Activated CD4-positive, alpha-beta T cell treated with anti-CD3 and anti-CD28 coated beads, Interleukin-2, amount 50 U/mL, for 16 hours (primary cell): ENCODE measurements at places on chromosomes 5 and 9.
A peak's percentile ranks its signal among the peaks of the same experiment; 100 is the strongest.

DNA sequence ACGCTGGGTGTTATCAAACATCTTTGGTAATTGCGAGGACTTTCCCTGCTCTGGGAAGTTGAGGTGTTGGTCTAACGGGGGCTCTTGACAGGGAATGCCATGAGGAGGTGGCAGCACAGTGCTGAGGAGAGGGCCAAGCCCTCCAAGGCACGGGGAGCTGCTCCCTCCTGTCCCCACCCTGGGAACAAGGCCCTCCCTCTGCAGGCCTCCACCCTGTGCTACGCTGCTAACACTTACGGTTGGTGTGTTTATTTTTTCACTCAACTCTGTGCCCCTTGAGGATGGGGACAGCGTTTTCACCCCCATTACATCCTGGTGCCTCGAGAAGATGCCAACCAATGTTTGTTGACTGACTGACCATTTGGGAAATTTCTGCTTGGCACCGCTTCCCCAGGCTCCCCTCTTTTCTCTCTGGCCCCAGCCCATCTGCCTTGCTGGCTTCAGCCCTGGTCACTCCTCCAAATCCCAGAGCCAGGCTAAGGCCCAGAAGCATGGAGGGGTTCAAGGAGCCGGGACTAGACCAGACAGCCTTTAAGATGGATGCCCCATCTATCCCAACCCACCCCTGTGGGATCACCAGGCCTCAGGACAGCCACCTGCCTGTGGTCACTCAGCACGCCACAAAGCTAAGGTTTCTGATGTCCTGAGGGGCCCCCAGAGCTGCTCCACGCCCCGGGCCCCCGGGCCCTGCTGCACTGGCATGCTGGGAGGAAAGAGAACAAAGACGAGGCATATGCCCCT, 125.7 kb downstream of the BARX1 start:
- no peak for DNase-seq

GRCh38 chr9:97633859-97634490, 354 bp downstream of the NCBP1 start:
- peak; percentile 16 for DNase-seq

GRCh38 chr5:135238622-135239452, 160.2 kb downstream of the MACROH2A1 start:
- DNase-seq = no peak

GRCh38 chr9:108316066-108316465, 539.7 kb downstream of the ACTL7B start:
- no peak for DNase-seq

DNA sequence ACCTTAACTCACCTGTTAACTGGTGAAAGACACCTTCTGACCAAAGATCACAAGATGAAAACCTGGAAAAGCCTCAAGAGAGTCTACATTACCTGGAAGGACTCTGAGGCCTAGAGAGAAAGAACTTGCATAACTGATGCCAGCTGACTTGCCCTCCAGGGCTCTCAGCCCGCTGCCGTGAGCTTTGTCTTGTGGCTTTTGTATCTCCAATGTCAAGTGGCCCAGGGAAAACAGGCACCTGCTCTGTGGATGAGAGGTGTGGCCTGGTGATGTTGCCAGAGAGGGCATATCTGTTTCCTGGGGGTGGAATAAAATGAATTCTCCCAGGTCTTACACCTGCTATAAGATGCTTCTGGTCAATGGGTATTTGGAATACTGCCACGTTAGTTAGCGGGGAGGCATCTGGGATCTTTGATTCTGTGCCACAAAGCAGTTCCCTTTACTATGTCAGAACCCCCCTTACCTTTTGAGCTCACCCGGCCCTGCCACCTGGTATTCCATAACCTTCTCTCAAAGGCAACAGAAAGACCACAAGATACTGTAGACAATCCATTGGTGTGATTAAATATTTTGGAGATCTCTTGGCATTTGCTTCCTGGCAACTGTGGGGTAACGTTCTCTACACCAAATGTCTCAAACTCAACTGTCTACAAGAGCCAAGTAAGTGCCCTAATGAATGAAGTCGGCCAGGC, 54.9 kb upstream of the N4BP3 start:
- no peak for DNase-seq

GRCh38 chr5:163089926-163090325, 347.5 kb upstream of the CCNG1 start:
- DNase-seq = no peak

DNA sequence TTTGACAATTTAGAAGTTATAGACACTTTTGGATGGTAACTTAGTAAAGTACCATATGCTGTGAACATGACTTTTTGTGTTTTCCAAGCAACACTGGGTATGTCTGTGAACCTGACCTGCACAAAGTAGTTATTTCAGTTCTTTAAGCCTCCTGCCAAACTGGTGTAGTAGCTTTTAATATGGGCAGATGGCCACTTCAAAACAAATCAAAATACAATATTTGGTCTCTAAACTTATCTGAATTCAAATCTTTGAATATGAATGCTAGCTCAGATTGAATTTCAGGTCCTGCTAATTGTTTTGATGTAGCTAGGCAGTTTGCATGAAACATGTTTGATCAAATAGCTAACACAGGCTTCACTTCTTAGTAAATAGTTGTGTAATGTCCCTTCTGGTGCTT, 1176.7 kb upstream of the CDH9 start:
- DNase-seq = no peak
